ENCODE measurements at places on chromosomes 5 and 9.
A peak's percentile ranks its signal among the peaks of the same experiment; 100 is the strongest.

DNA sequence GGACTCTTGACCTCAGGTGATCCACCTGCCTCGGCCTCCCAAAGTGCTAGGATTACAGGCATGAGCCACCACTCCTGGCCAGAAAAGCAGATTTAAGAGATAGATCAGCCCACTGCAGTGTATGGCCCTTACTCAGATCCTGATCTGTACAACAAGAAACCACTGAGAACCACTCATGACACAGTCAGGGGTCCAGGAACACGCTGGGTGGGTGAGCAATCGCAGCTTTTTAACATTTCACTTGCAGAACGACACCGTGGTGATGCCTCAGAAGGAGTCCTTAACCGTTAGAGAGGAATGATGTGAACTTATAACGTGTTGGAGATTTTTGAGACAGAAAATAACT is 45.3 kb upstream of the NSMF start:
- DNase-seq = no peak

GRCh38 chr5:98200726-98201541 is 572.5 kb upstream of the RGMB start:
- peak; percentile 65 for DNase-seq

- DNase-seq = no peak
Measured at GRCh38 chr5:177024559-177024958, 2.1 kb downstream of the ZNF346 start.

- DNase-seq = peak; percentile 62
Measured at GRCh38 chr5:6576861-6577501, 55.9 kb downstream of the NSUN2 start.

DNA sequence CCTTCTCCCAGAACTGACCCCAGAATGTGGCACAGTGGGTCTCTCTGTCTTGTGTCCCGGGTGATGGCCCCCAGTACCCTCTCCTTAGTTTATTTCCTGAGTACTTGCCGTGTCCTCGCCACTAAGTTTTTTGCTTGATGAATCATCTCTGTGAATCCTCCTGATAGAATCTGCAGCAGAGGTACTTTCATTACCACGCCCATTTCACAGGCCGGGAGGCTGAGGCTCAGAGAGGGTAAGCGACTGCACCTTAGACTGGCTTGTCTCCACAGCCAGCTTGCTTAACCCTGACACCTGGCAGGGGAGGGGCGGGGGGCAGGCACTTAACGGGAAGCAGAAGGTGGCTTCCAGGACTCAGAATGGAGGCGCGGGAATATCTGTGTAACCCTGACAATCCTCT is 7.9 kb upstream of the IER5L start:
- DNase-seq = peak; percentile 44

Measured in fibroblast of skin of right biceps (primary cell).